HTR-8/SVneo (cell line): ENCODE measurements at places on chromosomes 1 and 21.

- no peak for DNase-seq
Observed at GRCh38 chr1:4638345-4638729, 16.1 kb upstream of the AJAP1 start.

- DNase-seq: no peak
Observed at GRCh38 chr1:10471411-10472219, 714 bp downstream of the DFFA start.

DNA sequence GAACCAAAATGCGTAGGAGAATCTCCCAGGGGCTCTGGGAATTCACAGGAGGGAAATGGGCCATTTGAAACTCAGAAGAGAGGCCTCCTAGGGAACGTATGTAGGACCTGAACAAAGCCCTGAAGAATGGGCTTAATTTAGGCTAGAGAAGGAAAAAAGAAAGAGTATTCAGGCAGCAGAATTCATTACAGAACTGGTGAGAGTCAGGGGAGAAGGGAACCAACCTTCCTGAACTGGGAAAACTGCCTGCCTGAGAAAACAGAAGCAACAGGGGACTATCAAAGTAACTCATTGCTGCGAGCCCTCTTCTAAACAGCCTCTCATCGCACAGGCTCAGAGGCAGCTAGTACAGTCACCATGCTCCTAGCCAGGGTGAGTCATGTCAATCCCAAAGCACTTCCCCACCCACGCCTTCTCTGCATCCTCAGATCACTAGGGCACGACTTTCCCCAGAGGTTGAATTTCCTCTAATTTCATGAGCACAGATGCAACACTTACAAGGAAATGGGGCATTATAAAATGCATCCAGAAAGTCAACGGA lies 98.1 kb downstream of the ADSS2 start:
- peak; percentile 90 for DNase-seq

DNA sequence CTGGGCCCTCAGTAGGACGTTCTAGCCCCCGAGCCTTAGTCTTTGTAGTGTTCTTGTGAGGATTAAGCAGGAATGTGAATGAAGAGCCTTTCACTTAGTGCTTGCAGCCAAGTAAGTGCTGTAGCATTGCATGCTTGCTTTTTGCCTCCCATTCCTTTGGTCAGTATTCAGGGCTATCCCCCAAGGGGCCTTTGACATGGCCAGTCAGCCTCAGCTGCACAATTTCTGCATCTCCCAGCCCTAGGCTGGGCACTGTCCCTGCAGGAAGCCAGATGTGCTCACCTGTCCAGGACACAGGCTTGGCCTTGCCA lies 30.5 kb downstream of the SOX13 start:
- DNase-seq: no peak

DNA sequence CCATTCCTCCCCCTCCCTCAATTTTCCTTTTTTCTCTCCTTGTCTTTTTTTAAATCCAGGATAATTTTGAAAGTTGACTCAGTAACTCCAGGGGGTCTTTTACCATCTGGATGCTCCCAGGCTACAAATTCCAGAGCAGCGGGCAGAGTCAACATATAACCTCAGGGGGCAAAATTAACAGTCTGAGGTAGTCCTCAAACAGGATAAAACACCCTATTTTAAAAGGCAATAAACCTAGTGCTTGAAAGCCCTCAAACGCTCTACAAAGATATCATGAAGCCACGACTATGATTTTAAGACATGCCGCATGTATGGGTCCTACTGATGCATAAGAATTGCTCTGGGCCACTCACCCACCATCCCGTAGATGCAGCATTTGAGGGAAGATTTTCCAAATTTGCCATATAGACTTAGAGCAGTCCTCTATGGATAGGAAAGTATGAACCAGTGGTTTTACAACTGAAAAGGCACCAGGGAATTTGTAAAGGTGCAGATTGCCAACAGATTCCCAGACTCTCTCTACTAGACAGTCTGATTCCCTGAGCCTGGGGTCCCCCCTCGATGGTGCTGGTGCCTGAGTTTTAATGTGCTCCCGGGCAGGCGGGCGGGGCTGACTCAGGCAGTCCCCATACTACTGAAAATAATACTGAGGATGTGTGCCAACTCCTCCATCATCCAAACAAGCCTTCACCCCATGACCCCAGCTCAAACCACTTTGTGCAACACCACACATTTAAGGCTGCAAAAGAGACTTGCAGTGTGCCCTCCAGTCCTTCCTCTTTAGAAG lies 37.2 kb downstream of the PTPN14 start:
- DNase-seq: no peak

DNA sequence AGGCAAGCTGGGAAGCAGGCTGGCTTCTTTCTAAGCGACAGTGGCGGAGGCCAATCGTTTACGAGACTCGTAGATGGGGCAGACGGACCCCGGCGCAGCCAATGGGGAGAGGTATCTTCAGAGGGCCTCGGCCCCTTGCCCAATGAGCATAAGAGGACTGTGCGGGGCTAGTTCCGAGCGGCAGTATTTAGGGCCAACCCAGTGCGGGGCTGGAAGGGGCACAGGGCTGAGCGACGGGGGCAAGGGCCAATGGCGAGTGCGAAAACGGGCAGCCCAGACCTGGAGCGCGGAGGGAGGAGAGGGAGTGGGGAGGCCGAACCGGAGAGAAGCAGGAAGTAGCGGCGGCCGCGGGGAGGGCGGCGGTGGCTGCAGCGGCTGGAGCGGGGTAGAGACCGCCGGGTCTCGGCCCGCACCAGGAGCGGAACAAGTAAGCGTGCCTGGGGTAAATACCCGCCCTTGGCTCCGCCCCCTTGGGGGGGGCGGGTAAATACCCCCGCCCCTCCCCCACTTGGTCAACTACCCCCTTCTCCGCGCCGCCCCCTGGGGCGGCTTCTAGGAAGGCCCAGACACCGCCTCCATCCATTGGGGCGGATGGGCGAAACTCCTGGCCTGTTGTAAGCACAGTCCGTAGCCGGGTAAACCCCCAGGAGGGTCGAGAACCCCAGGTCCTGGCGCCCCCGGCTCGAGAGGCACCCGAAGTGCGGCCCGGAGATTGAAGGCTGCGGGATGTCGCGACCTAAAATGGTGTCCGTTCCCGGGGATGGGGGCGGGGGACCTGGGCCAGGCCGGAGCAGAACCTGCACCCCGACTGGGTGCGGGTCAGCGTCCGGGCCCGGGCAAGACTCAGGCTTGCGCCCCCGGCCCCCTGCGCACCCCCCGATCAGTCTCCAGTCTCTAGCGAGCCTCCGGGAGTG lies at the start of gene ZNF687:
Gene ZNF687, plus strand, starts transcription at position 331 of the 914 bp plus-strand sequence. CDS start 3,993 bp downstream, outside the sequence.
- DNase-seq: peak; percentile 99

- no peak for DNase-seq
Observed at GRCh38 chr1:22140694-22141093, 2.2 kb downstream of the WNT4 start.

DNA sequence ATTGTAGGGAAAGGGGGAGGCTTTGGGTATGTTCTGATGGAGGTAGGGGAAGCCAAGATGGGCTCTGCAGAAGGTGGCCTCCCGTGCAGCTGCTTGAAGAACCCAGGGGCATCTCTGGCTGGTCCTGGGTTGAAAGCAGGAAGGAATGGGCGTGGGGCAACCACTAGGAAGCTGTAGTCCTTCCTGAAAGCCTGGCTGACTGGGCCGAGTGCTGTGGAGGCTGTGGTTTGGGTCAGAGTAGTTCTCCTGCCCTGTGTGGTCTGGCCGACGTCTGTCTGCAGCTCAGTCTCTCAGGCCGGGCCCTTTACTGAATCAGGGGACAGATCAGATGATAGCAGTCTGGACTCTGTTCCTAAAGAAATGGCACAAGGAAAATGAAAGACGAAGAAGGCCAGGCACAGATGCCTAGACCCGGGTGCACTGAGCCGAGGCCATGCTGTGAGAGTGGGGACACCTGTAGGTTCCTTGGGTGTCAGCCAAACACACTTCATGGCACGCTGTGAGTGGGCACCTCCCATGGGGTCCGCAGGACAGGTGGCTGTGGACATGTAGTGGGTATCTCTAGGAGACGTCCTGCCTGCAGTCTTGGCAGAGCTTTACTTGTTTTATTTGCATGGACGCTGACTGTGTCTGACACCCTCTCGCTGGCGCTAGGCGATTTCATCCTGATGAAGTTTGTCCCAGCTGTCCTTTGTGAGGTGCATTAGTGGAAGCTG lies 87.0 kb downstream of the POFUT2 start:
- DNase-seq: no peak

DNA sequence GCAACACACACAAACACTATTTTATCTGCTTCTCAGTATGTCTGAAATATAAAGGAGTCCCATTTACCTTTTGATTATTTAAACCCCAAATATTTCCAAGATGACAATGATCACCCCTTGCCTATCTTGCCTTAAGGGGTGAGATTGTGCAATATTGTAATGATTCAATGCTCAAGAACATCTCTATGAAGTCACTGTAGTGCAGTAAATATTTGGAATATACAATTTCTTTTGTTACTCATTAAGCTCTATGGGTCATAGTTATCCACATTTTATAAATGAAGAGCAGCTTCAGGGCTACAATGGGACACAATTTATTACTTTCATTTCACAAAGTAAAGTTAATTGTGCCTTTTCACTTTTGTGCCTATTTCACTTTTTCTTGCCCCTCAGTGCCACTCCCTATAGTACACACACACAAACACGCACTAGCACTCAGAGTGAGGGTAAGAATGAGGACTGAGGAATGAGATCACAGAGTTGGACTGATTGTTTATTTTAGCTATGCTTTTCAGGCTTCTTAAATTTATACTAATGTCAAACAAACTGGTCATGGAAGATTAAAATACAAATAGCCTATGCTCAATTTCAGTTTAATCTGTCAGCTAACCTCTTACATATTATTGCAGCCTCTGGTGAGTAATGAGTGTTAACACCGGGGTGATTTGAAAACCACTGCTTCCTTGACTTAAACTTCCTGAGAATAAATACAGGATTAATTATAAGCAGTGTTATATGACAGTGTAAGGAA lies 521.0 kb upstream of the B3GALT2 start:
- DNase-seq: peak; percentile 14

- no peak for DNase-seq
Observed at GRCh38 chr21:26443291-26443690, 129.8 kb downstream of the CYYR1 start.

- DNase-seq: no peak
Observed at GRCh38 chr21:17753736-17754135, 65.4 kb downstream of the C21orf91 start.

DNA sequence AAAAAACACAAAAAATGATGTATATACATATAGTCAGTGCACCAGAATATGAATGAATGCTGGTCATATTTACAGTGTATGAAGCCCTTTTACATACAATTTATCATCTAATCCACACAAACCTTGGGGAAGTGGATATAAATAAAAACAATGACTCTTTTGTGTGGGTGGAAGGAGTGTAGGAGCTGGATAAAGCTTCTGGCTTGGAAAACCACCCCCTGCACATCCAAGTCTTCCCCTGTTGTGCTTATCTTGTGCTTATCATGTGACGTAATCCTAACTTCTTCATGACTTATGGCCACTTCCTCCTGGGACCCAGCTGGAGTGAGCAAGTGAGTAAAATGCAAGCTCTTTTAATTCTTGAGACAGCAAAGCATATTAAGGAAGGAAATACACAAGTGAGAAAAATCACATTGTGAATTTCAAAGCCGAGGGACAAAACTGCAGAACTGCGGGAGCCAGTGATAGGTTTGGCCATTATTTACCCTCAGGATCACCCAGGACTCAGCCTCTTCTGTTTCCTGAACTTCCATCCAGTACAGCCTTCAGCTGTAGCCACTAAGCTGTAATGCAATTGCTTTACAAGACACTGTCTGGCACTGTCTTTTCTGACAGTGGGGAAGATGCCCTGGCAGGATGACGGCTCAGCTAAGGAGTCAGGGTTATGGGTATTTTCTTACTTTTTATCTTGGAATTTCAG lies 104.0 kb upstream of the PPM1J start:
- DNase-seq: peak; percentile 54

DNA sequence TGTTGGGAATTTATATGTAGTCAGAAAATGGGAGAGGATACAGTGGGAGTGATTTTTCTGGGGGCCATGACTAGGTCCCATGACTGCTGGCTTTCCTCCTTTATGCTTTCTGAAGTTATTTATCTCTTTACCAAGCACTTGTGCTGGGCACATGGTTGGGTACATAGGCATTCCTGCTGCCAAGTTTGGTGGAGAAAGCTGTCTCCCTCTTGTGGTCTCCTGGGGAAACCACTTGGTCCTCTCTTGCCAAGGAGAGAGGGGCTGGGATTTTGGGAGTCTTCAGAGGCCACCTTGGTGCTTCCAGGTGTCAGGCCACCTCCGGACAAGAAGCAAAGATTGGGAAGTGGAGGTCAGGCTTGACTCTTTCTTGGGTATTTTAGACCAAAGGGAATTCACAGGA lies 120.2 kb upstream of the KCNE2 start:
- peak; percentile 15 for DNase-seq

- no peak for DNase-seq
Observed at GRCh38 chr1:25737130-25737529, 62.9 kb upstream of the SELENON start.

DNA sequence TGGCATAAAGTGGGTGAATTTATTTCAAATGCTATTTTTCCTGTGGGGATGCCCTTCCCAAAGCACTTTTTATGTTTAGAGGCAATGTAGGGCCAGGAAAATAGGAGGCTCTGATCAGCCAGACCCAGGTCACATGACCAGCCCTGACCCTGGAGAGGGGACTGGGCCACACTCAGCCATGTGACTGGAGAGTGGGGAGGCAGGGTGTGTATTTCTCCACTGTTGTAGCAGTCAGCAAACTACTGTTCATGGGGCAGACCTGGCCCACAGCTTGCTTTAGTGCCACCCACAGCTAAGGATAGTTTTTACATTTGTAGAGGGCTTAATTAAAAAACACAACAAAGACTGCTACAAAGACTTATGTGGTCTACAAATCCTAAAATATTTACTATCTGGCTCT lies 153.8 kb downstream of the ACTL8 start:
- DNase-seq: no peak

DNA sequence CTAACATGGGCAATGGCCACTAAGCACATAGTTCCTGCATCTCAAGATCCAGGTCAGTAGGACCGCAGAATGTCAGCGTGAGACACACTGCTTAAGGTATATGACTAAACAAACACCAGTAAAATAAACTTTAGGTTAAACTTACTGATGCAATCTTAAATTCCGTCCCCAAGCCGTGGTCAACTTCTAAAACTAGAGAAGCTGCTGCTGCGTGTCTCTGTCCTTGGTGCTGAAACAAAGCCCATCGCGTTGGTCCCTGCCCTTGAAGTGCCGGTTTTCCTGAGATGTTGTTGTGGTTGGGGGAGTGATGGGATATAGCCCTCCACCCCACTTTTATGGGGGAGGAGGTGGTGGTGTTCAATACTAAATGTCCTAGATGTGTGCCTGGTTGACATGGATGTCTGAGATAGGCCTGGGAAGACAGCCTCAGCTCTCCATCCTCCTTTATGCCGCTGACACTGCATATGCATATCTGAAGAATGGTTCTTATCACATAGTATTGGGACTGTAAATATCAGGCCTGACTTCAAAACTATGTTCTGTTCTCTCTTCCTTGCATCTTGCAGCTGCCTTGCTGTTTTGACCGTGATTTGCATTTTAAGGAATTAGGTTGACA lies 72.0 kb upstream of the KCNA3 start:
- peak; percentile 27 for DNase-seq

- DNase-seq: peak; percentile 66
Observed at GRCh38 chr1:234866007-234866866, 256.3 kb upstream of the IRF2BP2 start.

DNA sequence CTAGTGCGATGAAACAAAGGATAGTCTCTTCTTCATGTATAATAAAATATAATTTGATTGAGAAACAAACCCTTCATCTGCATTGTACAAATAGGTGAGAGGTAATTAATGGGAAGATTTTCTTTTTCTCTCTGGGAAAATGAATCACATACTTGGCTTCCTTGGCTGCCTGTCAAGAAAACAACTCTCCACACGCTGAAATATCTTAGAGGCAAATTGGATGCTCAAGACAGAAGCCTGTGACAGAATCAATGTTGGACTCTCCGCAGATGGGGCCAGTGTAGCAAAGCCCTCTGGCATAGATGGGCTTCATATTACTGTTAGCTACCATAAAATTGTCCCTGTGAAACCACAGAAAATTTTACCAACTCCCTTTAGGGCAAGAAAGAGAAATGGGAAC lies 186.6 kb downstream of the GRIK1 start:
- no peak for DNase-seq
